ENCODE measurements at places on chromosomes 5 and 9.

DNA sequence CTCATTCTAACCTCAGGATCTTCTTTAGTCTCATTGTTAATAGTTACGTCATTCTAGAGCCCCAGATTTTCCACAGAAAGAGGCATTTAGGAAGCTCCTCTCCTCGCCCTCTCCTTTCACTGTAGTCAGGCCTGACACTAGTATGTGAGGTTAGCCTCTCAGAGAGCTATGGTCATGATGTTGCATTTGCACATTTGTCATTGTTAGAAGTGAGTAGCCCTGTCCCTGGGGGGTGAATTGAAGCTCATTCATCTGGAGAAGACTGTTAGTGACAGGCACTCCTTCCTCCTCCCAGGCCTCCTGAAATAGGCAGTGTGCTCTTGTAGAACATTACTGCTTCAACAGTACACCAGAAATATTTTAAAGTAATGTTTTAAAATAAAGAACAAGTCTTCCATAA, 26.6 kb upstream of the LRRTM2 start:
- DNase-seq: no peak

DNA sequence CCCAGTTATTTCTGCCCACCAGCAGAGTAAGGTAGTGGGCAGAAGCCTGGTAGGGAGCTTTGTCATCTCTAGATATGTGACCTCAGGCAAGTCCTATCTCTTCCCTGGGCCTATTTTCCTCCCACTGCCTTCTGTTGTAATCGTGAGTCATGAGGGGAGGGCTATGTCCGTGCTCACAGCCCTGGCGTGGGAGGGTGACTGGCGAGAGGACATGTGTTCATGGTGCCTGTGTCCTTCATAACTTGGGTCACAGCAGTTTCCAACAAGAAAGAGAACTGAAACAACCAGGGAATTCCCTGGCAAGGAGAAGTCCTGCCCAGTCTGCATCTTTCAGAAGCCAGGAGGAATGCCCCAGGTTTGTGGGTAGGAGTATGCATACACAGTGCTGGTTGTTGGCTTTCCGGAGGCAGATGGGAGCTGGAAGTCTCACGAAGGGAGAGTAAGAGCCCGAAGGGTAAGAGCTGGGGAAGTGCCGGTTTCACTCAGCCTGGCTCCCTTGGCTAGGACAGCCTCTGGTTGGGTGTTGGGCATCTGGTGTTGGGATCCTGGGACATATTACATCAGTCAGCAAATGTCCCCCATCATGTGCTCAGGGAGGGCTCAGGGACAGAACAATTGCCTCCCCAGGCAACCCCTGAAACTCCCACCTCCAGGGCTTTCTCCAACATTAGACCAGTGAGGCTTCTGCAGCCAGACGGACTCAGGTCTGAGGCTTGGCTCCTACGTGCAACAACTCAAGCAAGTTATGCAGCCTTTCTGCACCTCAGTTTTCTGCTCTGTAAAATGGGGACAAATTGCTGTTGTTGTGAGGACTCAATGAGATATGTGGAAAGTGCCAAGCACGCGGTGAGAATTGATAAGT, 4.3 kb upstream of the TIFAB start:
- DNase-seq: no peak

DNA sequence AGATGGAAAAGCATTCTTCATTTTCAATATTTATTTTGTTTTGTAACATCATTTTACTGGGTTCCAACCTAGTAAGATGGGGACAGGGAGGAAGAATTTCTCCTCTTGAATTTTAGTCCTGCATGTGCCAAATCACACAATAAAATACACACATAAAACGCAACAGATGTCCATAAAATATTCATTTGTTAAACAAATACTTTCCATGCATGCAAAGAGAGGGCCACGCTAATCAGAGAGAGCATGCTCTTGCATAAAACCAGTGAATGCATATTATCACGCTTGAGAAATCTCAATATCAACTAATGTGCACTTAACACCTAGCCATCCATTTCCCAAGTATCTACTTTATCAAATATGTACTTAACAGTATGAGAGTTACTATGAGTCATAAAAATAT, 212.6 kb upstream of the TARS1 start:
- no peak for DNase-seq

DNA sequence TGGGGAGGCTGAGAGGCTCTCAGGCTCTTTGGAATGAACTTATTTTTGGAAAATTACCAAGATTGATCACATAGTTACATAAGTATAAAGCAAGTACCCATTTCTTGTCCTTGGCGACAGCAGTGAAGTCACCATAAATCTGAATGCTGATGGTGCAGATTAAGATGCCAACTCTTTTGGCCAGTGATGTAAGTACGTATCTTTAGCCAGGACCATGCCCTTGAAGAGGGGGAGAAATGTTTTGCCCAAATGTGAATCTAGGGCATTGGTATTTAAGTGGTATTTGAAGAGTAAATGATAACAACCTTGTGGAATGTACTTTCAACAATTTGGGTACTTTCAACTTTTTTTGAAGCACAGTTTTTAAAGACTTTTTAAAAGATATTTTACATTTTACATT, 68.2 kb upstream of the RAD23B start:
- no peak for DNase-seq

DNA sequence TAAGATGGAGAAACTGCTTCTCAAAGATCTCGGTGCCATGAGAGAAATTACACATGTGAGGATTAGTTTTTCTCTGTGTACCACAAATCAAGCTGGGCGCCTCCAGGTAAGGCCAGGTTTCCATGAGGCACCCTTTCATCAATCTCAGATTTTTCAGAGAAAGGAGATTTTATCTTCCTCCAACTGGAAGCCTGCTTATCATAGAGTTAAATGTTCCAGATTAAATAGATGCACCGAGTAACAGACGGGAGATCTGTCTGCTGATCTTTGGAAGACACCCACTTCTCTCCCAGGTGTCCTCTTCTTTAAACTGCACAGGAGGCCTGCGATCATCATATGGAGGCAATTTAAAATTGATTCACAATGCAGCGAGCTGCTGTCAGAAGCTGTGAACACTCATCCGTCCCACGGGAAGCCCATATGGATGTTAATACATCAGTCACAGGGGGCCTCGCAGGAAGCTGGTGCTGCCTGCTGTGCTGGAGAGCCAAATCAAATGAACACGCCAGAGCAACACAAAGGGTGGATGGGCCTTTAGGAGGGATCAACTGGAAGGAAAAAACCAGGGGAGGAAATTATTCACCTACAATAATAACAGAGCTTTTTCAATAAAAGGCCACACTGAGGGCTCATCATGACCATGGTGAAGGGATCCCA, 93.3 kb downstream of the TLE1 start:
- no peak for DNase-seq
